ENCODE measurements at places on chromosomes 13 and 19.

- peak; percentile 85 for DNase-seq
These were observed at the start of gene ZNF223 for GRCh38 chr19:44051650-44052402. TSS of gene ZNF223 (plus strand) at chr19:44052036. CDS start at chr19:44055177, 3,141 bp downstream.

DNA sequence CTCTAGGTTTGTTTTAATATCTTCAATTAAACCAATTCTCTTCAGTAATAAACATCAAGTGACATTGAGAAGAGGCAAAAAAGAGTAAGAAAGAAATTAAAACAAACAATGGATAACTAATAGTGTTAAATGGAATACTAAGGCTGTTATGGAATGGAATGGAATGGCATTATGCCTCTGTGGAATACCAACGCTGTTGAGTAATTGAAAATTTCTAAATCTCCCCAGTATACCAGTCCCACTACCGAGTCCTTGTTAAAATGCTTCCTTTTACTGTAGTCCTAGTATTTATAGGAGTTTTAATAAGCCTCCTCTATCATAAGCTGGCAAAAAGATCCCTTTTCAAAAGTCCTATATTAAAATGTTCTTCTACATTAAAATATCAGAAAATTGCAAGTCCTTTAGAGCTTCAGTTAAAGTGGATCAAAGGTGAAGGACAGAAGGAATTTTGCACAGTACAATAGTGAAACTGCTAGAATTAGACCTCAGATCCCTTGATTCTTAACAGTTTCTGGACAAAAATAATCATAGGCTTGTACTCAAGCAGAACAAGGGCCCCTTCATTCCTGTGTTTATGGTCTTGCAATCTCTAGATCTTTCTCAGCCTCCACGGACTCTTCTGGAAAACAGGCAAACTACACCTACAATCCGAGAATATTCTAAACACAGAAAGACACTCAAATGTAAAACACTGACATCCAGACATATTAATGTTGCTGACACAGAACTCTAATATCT, 128.2 kb downstream of the PCDH9 start:
- DNase-seq, result no peak

DNA sequence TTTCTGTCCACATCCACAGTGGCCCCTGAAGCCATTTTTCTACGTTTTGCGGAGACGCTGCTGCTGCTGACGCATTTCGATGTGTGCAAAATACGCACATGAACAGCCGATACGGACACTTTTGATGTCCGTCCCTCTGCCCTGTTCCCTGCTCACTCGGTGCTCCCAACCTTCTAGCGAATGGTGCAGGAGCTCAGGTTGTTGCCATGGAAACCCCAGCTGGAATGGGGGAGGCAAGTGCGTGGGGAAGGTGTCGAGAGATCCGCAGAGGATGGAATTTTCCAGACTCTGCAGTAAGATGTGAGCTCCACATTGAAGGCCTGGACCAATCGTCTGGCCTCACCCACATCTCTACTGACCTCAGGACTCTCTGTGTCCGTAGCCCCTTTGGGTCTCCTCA, 109.2 kb upstream of the USP29 start:
- DNase-seq, result no peak

DNA sequence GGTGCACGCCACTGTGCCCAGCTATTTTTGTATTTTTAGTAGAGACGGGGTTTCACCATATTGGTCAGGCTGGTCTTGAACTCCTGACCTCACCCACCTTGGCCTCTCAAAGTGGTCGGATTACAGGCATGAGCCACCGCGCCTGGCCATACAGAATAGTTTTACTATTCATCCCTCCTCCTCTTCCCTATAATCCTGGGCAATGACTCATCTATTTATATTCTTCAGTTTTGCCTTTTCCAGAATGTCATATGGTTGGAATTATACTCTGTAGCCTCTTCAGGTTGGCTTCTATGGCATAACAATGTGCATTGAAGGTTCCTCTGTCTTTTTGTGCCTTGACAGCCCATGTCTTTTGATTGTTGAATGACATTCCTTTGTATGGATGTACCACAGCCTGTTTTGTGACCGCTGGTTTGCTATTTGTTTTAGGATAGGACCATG, 22.2 kb upstream of the LRP3 start:
- DNase-seq, result no peak

- no peak for DNase-seq
These were observed 6.6 kb upstream of the DHDH start for GRCh38 chr19:48926909-48927308.

GRCh38 chr13:57045826-57046546, 94.7 kb upstream of the PRR20A start:
- DNase-seq, result no peak

- no peak for DNase-seq
These were observed 16.0 kb downstream of the ILF3 start for GRCh38 chr19:10670182-10670581.

DNA sequence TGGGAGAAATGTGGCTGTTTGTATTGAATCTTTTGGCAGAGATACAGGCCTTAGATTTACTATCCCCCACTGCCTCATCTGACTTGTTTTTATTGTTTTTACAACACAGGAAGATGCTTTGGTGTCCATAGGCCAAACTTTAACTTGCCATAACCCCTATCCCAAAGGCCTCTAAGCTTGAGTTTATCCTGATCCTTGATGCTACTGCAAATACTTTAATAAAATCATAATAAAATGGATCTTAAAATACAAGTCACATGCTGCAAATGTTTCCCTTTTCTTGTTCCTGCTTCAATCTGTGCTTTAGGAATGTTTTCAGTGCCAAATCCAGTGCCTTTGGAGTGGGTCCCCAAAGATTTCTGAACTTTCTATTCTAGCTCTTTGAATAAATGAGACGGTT, 770.6 kb downstream of the DACH1 start:
- DNase-seq, result no peak

GRCh38 chr13:72586518-72586917, 140.9 kb downstream of the MZT1 start:
- no peak for DNase-seq

- no peak for DNase-seq
These were observed 5.7 kb downstream of the SLC25A30 start for GRCh38 chr13:45412274-45413049.

DNA sequence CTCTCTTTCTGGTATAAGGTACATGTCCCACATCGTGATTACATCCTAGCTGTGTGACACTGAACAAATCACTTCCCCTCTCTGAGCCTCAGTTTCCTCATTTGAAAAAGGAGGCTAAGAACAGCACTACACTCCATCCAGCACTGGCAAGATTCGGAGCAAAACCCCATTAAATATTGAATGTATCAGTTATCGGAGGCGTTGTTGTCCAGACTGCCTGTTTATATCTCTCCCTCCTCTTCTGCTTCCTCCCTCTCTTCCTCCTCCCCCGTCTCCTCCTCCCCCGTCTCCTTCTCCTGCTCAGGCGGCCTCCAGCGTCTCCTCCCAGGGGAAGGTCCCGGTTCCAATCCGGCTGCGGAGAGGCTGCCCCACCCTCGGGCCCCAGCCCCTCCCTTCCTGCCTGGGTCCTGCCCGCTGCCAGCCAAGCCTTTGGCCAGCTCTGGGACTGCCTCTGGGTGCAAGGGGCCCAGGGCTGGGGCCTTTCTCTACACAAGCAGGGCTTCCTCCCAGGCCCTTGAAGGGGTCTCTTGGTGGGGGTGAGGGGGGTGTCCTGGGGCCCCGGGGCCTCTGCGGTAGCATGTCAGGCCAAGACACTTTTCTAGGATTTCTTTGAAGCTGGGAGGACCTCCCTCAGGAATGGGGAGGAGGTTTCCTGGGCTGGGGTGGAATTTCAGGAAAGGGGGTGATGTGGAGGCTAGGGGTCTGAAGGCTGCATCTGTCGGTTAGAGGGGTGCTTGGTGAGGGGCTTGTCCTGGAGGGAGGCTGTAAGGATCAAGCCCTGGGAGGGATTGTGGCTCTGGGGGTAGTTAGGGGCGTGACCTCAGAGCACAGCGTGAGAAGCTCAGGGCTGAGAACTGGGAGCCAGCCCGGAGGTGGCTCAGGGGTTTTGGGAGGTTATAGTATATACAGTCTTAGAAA, 1.9 kb downstream of the RRAS start:
- peak; percentile 46 for DNase-seq

DNA sequence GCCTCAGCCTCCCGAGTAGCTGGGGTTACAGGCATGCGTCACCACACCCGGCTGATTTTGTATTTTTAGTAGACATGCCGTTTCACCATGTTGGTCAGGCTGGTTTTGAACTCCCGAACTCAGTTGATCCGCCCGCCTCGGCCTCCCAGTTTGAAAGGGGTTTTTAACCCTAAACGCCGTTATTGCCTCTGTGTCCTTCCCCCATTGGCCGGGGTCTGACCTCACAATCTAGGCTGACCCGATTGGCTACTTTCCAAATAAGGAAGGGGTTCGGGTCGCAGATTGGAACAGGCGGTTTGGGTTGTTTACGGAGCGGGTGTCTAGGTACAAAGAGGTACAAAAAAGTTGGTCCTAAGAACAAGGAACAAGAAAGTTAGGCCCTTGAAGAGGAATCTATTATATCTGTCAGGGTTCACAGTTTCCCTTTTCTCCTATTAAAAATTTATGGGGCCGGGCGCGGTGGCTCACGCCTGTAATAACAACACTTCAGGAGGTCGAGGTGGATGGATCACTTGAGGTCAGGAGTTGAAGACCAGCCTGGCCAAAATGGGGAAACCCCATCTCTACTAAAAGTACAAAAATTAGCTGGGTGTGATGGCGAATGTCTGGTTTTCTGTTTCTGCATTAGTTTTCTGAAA, 1.0 kb downstream of the ZNF253 start:
- DNase-seq, result peak; percentile 3
